ENCODE measurements at places on chromosomes 12 and 14.

- DNase-seq: no peak
Observed at GRCh38 chr14:35556548-35556947, 22.6 kb downstream of the INSM2 start.

GRCh38 chr12:121388421-121388981 is 11.4 kb upstream of the RNF34 start:
- no peak for DNase-seq

DNA sequence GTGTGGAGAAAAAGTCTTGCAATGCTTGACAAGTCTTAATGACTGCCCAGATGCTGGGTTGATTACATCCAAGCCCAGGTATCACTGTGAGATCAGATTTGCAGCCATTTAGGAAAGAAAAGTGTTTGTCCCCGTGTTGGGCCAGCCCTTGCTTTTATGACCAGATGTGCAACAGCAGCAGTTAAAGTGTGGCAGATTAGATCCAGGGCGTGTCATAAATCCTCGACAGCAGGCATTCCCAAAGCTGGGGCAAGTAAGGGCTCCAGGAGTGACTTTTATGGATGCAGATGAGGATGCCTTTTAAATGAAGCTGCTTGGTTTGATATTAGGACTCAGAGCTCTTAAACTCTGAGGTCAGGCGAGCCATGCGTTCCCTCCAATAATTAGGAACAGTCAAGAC is 1.7 kb downstream of the SMOC1 start:
- DNase-seq: no peak

DNA sequence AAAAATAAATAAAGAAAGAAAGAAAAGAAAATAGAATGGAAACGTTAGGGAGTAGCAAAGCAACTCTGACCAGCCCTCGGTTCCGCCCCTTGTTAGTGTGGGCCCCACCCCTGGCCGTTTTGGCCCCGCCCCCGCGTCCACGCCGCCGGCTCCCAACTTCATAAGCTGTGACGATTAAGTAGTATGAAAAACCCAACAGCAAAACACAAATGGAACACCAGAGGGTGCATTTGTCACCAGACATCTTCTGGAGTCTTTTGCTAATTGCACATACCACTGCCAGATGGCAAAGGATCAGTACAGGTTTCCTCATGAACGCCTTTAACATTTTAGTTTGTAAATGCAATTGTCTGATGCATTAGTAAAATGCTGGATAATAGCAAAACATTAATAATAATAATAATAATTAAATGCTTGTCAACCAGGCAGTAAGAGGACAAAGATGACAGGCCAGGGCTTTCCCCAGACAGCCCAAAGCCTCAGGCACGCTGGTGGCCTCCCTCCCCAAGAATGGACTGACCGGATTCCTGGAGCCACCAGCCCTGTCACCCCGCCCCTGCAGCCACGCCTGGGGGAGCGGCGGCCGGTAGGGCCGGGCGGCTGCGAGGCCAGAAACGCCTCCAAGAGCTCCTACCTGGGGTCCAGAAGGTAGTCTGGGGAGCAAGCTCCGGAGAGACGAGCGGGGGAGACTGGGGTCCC is 23.6 kb downstream of the HSP90AA1 start:
- no peak for DNase-seq

GRCh38 chr14:36521598-36522345 is 1.7 kb upstream of the NKX2-1 start:
- no peak for DNase-seq

DNA sequence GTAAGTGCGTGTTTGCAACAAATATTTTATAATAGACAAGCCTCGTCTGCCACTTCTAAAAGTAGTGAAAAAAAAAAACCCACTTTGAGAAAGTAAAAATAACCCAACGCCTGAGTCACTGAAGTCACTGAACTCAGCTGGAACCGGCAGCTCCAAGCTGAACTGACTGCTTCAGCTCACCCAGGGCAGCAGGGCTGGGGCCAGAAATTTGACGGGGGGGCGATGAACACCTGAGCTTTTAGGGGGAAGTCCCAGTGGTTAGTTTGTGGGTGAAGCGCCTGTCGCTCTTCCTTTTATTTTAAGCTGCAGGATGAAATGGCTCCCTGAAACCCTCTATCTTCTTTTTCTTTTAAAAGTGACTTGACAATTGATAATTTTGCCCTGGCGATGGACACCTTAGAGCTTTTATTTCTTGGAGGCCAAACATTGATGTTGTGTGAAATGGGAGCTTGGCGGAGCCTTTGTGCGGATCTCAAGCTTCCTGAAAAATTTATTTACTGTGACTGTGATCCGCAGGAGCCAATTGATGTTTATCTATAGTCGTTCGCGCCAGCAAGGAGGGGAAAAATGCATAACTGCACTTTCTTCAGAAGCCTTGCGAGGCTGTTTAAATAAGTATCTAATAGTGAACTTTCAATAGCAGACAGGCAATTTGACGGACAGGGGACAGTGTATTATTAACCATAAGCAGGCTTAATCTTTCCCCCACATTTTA is 173.2 kb upstream of the MYL2 start:
- DNase-seq: no peak

All from epithelial cell of prostate (primary cell).